Stimulated activated CD8-positive, alpha-beta memory T cell treated with anti-CD3 and anti-CD28 coated beads, Interleukin-15, amount 100 ng/mL, for 24 hours (primary cell): ENCODE measurements at places on chromosomes 12 and 14.

DNA sequence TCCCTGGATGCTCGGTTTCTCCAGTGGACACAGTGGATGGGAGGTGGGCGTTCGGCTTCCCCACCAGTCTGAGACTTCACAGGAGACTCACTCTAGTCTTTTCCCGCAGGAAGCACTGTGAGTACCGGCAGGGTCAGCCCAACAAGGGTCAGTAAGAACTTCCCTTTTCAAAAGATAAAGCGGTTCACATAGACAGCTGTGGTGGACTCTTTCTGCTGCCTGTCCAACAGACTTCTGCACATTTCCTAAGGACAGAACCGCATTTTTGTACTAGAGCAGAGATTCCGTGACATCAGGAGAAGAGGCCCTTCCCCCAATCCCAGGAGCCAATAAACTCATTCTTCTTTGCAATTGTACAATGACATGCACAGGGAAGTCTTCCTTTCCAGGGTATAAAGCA is 10.4 kb downstream of the LTBR start:
- no peak for DNase-seq

GRCh38 chr12:66129934-66130266 is 650 bp downstream of the LLPH start:
- DNase-seq = no peak

- DNase-seq = no peak
Measured at GRCh38 chr12:4168036-4168435, 105.5 kb upstream of the CCND2 start.

GRCh38 chr12:79422060-79422812 is 268.5 kb downstream of the PAWR start:
- no peak for DNase-seq

DNA sequence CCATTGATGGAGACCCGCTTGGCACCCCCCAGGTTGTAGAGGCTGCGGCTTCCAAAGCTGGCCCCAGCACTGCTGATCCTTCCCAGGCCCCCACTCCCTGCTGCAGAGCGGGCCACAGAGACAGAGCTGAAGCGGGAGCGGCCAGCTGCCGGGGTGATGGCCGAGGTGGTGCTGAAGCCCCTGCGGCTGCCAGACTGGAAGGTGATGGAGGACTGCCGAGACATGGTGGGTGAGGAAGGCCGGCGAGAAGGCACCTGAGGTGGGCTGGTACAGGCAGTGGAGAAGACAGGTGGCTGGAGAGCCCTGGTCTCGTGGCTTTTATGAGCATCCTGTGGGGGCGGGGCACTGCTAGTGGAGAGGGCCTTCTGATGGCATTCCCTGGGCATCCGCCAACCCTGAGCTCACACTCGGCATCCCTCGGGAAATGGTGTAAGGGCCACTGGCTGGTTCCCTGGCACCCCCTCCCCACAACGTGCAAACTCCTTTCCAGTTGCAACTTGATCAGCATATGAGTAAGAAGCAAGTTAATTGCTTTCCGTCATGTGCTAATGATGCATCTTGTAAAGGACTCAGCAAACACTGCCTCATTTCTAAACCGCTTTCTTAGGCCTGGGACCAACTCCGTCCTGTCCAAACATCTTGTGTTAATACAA is at the start of gene KRT75:
KRT75 (minus strand) TSS at position 291 of the 653 bp plus-strand sequence; CDS start at position 224, 67 bp downstream.
- DNase-seq = no peak

- no peak for DNase-seq
Measured at GRCh38 chr12:50057896-50058670, 687 bp downstream of the ASIC1 start.

DNA sequence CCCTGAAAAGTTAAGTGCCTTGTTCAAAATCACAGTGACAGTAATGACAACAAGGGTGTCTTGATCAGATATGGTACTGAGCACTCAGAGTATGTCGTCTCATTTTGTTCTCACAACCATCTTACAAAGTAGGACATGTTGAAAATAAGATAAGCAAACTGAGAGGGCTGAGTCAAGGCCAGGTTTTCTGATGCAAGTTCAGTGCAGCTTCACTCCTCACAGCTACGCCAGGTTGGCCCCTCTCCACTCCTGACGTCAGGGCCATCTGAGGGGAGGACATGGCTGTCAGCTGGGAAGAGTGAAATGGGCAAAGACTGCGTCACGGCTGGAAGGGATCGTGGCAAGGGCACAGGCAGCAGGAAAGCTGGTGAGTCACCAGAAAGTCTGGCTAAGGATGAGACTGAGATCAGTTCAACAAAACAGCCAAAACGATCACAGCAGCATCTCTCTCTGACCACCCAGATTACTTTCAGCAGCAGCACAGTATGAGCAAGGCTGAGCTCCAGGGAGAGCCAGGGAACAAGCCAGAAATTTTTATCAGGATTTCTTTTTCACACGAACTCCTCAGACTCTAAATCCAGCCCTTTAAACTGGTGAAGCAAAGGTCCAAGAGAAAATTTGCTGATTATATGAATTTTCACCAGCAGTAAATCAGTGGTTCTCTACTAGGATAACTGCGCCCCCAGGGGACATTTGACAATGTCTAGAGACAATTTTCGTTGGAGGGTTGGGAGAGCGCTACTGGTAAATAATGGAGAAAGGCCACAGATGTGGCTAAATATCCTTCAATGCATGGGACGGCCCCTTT is 297.9 kb upstream of the AMIGO2 start:
- no peak for DNase-seq

GRCh38 chr12:97167598-97167997 is 260.5 kb downstream of the NEDD1 start:
- DNase-seq = no peak

GRCh38 chr14:103696466-103697071 is 18.7 kb downstream of the XRCC3 start:
- DNase-seq = no peak

DNA sequence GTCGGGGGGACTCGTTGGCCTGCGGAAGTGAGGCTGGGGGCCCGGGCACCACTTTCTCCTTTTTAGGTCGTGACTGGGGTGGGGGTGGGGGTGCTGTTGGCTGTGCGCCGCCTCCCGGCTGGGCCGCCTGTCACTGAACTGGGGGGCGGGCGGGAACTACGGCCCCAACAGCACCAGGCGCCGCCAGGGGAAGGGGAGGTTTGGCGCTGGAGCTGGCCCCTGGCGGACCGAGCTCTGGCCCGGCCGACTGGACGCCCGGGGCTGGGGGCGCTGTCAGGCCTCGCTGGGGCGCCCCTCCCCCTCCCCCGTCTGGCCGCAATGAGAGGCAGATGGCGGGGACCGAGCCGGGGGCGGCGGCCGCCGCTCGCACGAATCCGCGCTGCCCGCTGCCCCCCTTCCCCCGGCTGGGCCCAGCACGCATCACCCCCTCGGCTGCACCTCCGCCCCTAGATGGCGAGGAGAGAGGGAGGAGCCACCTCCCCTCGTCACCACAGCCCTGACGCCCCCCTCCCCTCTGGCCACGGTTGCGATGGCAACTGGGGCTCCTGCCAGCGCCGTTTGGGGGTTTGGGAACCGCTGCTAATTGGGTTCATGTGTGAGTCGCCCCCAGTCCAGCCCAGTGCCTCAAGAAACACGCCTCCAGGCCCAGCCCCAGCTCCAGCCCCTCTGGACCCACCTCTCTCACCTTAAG is 723 bp downstream of the NFATC4 start:
- DNase-seq = no peak

GRCh38 chr14:59919570-59920377 is at the start of gene LRRC9:
LRRC9 (plus strand) TSS chr14:59920144.
- DNase-seq = no peak

DNA sequence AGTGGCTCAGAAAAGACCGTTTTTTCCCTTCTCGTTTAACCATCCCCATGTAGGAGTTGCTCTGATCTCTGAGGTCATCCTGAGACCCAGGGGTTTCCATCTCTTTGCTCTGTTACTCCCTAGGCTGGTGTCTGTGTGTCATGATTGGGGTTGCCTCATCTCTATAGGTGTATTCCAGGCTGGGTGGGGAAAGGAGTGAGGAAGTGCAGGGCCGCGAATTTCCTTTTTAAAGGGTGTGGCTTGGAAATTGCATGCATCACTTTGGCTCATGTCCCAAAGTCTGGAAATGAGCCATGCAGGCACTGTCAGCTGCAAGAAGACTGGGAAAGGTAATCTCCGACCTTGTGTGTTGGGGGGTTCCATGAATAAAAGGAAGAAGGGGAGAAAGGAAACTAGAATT is 201.9 kb downstream of the AACS start:
- no peak for DNase-seq

DNA sequence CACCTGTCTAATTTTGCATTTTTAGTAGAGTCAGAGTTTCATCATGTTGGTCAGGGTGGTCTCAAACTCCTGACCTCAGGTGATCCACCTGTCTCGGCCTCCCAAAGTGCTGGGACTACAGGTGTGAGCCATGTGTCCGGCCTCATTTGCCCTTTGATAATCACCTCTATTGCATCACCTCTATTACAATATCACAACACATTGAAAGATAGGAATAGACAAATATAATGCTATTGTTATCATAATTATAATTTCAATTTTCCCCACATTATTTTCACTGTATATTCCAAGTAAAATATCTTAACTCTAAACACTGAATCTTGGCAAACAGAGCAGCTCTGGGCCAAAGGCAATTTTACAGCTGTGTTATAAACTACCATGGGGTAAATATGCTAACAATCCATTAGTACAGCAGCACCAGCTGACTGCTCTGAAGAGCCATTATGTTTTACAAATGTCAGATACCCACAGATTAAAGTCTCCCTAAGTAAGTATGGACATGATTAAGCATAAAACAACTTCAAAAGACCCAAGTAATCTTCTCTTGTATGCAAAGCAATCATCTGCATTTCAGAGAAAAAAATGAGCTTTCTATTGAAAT is 173.2 kb downstream of the MED13L start:
- DNase-seq = no peak

DNA sequence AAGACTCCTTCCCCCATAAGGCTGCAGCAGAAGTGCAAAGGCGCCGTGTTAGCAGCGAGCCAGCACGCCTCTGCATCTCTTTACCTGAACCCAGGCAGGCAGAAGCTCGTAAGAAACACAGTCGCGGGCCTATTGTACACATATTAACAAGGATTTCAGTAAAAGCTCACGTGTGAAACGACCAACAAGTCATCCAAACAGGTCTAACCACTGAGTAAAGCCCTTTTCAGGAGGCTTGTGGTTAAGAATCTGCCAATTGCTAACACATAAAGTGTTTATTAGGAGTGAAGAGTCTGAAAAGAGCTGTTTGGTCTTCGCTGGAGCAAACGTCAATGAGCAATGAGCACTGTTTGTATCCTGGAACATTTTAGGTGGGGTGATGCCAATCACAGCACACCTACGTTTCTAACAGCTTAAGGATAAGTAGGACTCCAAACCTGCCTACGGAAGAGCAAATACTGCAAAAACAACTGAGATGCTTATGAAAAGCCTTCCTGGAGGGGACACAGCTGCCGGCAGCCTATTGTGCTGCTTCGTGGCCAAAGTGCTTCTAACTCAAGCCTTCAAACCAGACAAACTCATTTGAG is 43.1 kb downstream of the PRKAB1 start:
- DNase-seq = no peak

DNA sequence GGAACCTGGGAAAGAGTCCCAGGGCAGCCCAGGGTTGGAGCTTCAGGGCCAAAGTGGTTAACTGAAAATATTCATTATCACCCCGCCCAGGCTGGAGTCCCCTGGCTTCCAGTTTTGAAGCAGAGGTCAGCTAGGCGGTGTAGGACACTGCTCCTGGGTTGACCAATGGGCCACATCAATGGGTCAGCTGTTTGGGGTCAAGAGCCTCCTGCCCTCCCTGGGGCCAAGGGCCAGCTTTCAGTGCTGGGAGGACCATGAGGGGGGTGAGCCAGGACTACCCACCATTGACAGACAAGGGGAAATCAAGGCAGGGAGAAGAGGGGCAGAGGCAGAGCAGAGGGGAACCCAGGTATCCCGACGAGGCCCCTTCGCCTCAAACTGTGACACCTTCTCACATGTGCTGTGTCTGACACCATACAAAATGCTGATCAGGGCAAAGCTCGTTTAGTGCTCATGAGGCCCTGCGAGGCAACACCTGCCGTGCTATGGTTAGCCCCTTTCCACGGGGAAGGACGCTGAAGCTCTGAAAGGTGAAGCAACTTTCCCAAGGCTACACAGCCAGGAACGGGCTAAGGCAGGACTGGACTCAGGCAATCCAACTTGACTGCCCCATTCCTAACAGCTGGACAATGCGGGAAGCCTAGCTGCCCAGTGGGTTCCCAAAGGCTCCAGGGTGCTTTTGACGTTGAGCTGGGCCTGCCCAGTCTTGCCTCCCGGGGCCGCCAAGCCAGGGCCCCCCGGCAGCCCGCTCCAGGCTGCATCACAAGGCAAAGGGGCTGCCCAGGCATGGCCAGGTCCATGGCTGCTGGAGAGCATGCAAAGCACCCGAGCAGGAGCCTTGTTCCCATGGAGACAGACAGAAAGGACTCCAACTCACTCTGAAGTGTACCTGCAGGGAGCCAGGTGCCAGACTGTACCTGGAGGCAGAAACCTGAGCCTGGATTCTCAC is 2.0 kb downstream of the SYNE3 start:
- DNase-seq = no peak
